ENCODE measurements at places on chromosomes 13 and 19.

- DNase-seq: no peak
These were observed 39.6 kb downstream of the CACNA1A start for GRCh38 chr19:13466697-13467096.

DNA sequence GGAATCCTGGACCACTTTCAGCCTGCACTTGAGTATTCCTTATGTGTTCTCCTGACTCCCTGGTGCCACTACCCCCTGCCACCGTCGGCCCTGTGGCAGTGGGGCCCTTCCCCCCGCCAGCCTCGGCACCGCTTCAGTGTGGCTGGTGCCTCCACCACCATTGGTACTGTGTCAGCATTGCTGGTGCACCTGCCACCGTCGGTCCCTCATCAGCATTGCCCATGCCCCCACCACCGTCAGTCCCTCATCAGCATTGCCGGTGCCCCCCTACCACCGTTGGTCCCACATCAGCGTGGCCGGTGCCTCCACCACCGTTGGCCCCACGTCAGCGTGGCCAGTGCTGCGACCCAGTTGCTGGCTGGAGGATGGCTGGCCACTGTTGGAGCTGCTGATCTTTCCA is 228.5 kb downstream of the TM9SF2 start:
- DNase-seq: no peak

- no peak for DNase-seq
These were observed 10.6 kb downstream of the TFDP1 start for GRCh38 chr13:113595131-113595530.

DNA sequence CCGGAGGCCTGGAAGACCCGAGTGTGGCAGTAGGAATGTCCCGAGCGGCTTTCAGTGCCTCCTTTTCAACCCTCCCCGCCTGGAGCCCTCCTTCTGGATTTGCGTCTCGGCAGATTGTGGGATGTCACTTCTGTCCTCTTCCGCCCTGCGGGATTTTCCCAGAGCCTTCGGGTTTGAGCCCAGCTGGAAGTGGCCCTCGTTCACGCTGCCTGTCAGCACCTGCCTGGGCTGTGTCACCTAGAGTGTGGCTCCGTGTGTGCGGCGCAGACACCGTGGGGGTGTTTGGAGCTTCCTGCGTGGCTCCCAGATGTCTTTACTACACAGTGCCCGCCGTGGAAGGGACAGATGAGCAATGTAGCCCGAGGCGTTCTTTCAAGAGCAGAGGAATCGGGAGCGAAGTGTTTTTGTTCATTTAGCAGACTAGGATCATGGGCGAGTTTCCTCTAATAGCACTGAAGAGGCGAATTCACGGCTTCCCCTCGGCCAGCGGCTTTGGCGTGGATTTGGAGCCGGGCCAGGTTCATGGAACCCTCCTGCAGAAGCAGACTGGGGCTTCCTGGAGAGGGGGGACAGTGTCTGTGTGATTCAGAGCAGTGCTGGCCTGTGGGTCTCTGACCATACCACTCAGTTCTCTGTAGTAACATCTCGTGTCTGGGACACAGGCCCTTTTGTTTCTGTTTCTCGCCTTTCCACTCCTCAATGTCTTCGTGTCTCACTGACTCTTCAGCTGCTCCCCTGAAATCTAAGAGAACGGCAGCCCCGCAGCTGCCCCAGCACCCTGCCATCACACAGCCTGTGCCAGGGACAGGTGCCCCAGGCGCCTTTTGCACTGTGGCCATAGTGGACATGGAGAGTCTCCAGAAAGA is 68.0 kb downstream of the KDM4B start:
- no peak for DNase-seq

- DNase-seq: no peak
These were observed 67.8 kb downstream of the ZNF728 start for GRCh38 chr19:22935151-22935550.

DNA sequence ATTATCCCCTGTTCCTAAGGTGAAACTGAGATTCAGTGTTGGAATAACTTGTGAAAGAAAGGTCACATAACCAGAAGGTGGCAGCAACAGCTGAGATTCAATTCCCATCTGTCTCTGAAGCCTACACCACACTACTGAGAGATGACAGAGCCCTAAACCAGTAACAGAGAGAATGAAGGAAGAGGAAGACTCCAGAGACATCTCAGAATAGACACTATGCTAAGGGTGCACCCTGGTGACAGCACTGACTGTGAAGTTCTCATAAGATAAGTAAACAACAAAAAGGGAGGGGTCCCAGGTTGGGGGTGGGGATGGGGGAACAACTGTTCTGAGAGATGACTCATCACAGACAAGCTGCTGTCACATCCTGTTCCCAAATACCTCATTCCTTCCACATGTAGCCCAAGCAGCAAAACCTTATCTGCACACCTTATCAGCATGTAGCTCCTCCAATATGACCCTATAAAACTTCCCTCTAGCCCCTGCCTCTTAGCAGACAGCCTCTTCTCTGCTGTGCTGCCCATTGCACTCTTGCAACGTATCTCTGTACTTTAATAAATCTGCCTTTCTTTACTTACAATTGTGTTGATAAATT is 46.5 kb downstream of the UTP14C start:
- DNase-seq: no peak

DNA sequence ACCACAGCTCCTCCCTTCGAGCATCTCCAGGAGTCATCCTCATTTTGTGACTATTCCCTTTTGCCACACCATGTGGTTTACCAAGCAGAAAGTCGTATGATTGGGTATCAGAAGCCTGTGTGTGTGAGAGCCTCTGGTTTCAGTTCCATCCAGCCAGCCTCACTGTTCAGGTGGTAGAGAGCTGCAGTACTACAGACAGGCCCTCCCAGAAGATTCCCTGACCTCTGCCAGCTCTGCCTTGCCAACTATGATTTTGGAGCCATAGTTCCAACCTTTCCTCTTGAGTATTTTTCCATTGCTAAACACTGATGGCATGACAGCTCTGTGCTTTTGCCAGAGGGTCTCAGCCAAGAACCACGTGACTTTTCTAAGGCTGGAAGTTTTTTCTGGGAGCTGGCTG is 82.5 kb downstream of the DHRS12 start:
- DNase-seq: no peak

DNA sequence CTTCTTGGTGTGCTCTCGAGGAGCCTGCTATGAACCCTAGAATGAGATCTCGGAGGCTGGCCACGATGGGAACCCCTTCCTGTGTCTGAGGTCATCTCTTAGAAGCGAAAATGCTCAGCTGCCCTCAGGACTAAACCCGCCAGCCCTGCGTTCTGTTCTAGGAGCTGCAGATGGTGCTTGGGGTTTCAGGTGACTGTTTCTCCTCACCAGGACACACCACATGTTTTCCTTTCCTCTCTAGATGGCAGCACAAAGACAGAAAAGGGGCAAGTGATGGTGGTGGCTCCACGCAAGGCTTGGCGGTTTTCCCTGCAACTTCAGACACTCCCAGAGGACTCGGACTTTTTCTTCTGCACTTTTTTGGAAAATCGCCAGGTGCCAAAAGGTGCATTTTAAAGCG is 60.1 kb downstream of the RNASEH2B start:
- no peak for DNase-seq

- no peak for DNase-seq
These were observed 26.3 kb downstream of the SAE1 start for GRCh38 chr19:47156861-47157430.
